ENCODE measurements at places on chromosomes 4 and X.
A peak's percentile ranks its signal among the peaks of the same experiment; 100 is the strongest.

- no peak for DNase-seq
These were observed 18.9 kb upstream of the MSMO1 start for GRCh38 chr4:165308606-165309005.

DNA sequence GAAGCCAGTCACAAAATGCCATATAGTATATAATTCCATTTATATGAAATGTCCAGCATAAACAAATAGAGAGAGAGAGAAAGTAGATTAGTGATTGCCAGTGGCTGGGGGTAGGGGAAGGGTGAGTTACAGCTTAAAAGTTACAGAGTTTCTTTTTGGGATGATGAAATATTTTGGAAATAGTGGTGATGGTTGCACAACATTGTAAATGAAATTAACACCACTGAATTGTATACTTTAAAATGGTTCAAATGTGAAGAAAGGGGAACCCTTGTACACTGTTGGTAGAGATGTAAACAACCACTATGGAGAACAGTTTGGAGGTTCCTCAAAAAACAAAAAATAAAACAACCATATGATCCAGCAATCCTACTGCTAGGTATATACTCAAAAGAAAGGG lies 131.2 kb upstream of the GPC4 start:
- no peak for DNase-seq

GRCh38 chr4:187617113-187617512 lies 378.5 kb upstream of the ZFP42 start:
- DNase-seq: no peak

DNA sequence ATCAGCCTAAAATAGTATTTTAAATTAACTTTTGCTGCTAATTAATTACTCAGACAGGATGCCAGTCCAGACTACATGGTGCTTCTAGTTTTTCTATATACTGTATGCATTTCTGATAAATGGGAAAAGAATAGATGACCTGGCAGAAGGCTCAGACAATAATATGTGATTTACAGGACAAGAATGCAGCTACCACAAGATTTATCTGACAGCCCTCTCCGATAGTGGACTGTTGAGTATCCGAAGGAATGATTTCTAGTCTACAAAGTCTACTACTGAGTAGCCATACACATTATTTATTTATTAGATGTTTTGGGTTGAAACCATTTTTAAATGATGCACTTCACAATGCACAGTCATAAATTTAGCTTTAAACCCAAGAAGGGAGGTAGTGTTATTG lies 212.8 kb downstream of the MAB21L2 start:
- DNase-seq: no peak

GRCh38 chr4:56048702-56049431 lies 100.1 kb downstream of the CEP135 start:
- DNase-seq: peak; percentile 76

GRCh38 chr4:80137631-80138030 lies 59.7 kb upstream of the PRDM8 start:
- no peak for DNase-seq

- peak; percentile 10 for DNase-seq
These were observed 59.9 kb downstream of the RTL9 start for GRCh38 chrX:110418316-110419235.

- DNase-seq: no peak
These were observed 19.0 kb downstream of the MAGEC2 start for GRCh38 chrX:142186103-142186502.

GRCh38 chrX:49053223-49054072 lies 5.4 kb upstream of the CCDC120 start:
- peak; percentile 66 for DNase-seq

- no peak for DNase-seq
These were observed 27.8 kb upstream of the PSAPL1 start for GRCh38 chr4:7462509-7462971.

DNA sequence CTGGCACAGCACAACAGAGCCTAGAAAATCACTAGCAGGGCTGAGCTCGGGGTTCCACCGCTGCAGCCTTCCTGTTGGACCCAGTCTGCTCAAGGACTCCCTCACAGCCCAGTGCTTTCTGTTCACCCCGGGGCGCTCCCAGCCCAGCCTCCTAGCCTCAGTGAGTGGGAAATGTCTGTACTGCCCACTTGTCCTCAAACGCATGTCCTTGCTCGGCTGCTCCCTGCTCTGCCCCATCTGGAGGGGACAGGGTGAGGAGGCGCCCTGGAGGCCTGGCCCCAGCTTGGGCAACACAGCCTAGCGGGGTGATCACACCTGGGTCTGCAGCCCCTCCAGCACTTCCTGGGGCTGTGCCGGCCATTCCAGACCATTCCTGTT lies 11.9 kb upstream of the CCNQ start:
- no peak for DNase-seq

- no peak for DNase-seq
These were observed 138.0 kb downstream of the RPA4 start for GRCh38 chrX:97021680-97022079.

- DNase-seq: no peak
These were observed 211.7 kb downstream of the ZNF674 start for GRCh38 chrX:46333550-46333949.

GRCh38 chrX:66622209-66622608 lies 16.7 kb downstream of the EDA2R start:
- DNase-seq: no peak

GRCh38 chr4:156169861-156170260 lies 216.2 kb upstream of the CTSO start:
- peak; percentile 12 for DNase-seq

DNA sequence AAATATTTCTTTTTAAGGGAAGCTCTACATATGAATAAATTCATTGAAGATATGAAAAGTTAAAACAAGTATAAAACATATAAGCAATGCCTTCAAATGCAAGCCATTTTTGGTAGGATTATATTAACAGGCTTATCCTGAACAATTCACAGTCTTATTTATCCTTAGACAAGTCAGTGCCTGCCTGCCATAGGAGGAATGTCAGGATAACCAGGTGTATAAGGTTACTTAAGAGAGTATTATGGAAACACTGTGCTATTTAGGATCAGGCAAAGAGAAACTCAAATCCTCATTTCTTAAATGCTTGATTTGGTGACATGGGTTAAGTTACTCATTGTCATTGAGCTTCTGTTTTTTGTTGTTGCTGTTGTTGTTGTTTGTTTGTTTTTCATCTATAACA lies 2029.9 kb upstream of the AGA start:
- no peak for DNase-seq

DNA sequence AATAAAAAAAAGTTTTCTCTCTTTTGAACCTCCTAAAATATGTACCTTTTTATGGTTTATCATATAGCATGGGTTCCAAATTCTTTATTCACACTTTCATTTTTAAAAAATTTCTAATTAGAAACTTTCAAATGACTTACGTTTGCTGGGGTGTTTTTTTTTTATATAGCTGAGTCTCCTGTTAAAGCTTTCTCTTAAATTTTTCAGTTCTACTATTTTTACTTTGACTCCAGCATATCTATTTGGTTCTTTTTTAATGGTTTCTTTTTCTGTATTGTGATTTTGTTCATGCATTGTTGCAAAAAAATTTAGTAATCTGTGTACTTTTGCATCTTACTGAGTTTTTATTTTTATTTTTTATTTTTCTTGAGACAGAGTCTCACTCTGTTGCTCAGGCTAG lies 22.3 kb downstream of the ZNF718 start:
- DNase-seq: no peak

GRCh38 chr4:174749091-174749490 lies 80.0 kb downstream of the GLRA3 start:
- DNase-seq: no peak

GRCh38 chr4:114040319-114041116 lies 61.1 kb upstream of the ARSJ start:
- no peak for DNase-seq

DNA sequence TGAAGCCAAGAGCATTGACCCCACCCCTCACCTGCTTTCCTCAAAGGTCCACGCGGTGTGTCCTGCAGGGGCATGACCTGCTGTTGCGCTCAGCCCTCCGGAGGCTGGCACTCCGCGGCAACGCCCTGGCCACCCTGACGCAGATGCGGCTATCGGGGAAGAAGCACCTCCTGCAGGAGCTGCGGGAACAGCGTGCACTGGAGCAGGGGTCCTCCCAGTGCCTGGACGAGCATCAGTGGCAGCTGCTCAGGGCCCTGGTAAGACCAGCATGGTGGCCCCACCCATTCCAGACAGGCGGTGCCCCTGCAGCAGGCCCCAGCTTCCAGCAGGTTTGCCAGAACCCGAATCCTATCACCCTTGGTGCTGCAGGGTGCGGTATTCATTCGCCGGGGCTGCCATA lies 86.0 kb downstream of the EVC start:
- DNase-seq: no peak

- DNase-seq: no peak
These were observed 893 bp downstream of the RLIM start for GRCh38 chrX:74613370-74614092.

- DNase-seq: no peak
These were observed 12.2 kb downstream of the CLNK start for GRCh38 chr4:10672379-10672778.

DNA sequence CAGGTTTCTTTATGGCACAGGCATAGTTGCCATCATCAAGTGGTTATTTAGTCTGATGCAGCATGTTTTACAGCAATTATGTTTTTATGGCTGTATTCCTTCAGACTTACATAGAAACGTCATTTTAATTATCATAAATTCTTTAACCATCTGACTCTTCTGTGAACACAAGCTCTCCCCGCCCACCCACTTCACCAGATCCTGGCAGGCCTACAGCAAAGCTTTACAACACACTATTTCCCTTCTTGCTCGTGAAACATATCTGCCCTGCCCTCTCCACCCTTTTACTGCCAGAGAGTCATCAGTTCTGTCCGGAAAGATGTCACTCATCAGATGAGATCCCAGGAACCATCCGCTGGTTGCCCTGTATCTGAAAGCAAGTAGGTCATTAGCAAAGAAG lies 120.5 kb downstream of the HS6ST2 start:
- no peak for DNase-seq

GRCh38 chr4:51880016-51880915 lies 37.3 kb downstream of the DCUN1D4 start:
- DNase-seq: no peak

DNA sequence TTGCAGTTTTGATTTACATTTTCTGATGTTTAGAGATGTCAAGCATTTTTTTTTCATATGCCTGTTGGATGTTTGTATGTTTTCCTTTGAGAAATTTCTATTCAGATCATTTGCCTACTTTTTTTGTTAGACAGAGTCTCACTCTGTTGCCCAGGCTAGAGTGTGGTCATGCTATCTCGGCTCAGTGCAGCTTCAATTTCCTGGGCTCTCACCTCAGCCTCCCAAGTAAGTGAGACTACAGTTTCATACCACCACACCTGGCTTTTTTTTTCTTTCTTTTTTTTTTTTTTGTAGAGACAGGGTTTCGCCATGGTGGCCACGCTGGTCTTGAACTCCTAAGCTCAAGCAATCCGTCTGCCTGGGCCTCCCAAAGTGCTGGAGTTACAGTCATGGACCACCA lies 291.7 kb downstream of the SLITRK2 start:
- no peak for DNase-seq

- no peak for DNase-seq
These were observed 45.1 kb downstream of the ZGRF1 start for GRCh38 chr4:112591593-112591992.

DNA sequence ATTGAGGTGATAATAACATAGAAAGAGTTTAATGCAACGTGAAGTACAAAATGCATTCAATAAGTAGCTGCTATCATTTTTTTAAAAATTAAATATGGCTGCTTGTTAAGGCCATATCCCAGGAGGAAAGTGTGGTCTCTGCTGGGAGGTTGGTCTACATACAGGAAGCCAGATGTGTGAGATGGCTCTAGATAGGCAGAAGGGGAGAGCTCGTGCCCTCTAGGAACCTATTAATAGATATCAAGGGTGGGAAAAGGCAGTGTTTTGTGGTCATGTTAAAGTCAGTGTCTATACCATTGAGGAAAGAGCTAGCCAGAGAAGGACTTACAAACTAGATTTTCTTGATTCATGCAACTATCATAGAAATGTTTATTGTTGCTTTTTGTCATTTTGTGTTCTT lies 140.5 kb downstream of the KLHL8 start:
- no peak for DNase-seq

- no peak for DNase-seq
These were observed 29.1 kb downstream of the MCUB start for GRCh38 chr4:109589119-109589518.

GRCh38 chr4:133808151-133808550 lies 393.4 kb downstream of the PABPC4L start:
- DNase-seq: no peak

DNA sequence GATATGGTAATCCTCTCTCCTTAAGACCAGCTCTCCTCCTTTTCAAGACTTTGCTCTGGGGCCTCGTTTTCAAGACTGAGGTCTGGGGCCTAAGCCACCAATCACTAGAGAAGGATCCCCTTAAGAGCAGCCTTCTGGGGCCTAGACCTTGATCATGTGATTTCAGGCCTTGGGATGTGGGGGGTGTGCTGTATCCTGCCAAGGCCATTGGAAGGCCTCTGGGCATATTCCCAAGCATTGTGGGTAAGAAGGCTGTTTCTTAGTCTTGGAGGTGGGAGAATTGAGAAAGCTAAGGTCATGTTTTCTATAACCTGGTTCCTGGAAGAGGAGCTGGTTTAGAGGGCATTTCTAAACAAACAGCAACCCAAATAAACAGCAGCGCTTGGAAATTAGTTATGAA lies 12.1 kb downstream of the TMEM164 start:
- no peak for DNase-seq

GRCh38 chrX:49067285-49068120 lies 6.3 kb downstream of the PRAF2 start:
- DNase-seq: no peak

DNA sequence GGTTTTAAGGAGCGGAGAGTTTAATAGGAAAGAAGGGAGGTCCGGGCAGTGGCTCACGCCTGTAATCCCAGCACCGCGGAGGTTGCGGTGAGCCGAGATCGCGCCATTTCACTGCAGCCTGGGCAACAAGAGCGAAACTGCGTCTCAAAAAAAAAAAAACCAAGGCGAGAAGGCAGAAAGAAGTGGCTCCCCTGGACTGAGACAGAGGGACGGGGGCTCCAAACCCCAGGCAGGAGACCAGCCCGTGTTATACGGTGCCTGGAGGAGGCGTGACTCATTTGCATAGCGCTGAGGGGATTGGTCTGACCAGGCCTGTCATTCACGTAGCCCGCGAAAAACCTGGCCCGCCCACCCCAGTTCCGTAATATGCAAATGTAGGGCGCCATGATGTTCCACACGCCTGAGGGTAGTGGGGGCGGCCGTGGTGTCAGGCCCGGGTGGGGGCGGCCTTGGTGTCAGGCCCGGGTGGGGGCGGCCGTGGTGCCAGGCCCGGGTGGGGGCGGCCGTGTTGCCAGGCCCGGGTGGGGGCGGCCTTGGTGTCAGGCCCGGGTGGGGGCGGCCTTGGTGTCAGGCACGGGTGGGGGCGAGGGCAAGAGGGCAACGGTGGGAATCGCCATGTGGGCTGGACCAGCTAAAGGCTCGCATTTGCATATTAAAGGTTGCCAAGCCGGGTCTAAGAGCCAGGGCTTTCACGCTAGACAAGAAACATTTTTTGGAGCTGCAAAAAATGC lies 2.1 kb downstream of the PLCXD1 start:
- DNase-seq: peak; percentile 82

DNA sequence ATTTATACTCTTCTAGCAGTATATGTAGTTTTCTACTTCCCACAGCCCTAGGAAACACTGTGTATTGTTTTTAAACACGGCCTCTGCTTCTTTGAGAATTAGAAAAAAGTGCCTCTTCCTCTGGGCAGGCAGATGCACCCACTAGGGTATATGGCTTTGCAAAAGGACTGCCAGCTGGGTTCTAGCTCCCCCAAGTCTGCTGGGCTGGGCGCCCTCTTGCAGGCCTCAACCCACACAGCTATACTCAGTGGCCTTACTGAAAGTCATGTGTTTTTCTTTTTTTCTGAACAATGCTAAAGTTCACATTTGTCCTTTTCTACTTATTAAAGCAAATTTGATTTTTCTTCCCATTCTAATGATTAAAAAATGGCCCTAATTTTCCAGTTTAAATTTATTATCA lies 35.5 kb upstream of the BMPR1B start:
- DNase-seq: no peak

Data from endothelial cell (in vitro differentiated cells).